ENCODE measurements at places on chromosomes 13 and 19.

- DNase-seq = no peak
These were observed 671.5 kb upstream of the PCDH20 start for GRCh38 chr13:62087124-62087523.

GRCh38 chr19:55777528-55777927 lies 8.6 kb downstream of the RFPL4AL1 start:
- DNase-seq = peak; percentile 13

GRCh38 chr13:65600702-65601101 lies 1629.4 kb downstream of the PCDH9 start:
- no peak for DNase-seq

DNA sequence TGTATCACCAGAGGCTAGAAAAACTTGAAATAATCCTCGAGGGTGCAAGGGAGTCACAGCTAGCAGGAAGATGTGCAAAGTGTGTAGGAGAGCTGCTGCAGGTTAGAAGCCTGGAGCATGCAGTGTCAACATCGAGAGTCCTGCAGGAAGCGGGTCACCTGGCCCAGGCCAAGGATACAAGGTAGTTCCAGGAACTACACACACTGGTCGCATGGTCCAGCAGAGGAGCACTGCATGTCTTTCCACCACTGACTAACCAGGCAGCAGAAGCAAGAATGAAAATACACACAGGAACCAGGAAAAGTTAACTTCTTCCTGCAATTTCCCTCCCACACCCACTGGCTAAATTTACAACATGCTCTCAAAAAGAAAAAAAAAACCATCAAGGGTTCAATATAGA lies 36.0 kb upstream of the MIR17HG start:
- DNase-seq = no peak

DNA sequence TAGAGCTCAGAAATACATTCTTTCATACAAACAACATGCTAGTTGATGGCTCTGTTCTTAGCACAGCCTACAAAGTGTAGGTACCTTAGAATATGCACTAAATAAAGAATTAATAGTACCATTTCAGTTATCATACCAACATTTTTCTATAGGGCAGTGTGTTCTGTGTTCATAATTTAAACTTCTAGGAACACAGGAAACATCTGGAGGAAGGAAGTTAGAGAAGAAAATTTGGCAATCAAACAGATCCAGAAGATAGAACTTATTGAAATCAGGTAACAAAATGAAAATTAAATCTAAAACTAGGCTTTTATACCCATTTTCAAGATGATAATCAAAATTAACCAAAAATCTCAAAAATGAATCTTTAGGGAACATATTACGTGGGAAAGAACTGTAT lies 527.5 kb downstream of the DCT start:
- DNase-seq = no peak

DNA sequence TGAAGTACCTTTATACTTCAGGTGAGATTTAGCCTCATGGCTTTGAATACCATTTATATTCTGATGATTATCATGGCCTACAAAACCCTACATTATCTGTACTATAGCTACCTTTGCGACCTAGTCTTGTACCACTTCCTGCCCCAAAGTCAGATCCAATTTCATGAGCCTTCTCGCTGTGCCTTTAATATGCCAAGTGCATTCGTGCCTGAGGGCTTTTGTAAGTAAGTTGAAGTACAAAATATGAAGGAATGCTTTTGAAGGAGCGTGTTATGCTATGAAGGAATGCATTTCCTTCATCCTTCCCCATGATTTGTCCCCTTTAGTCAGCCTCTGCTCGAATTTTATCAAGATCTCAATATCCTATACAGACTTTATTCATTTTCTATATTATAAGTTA lies 9.2 kb upstream of the RASL11A start:
- DNase-seq = no peak

DNA sequence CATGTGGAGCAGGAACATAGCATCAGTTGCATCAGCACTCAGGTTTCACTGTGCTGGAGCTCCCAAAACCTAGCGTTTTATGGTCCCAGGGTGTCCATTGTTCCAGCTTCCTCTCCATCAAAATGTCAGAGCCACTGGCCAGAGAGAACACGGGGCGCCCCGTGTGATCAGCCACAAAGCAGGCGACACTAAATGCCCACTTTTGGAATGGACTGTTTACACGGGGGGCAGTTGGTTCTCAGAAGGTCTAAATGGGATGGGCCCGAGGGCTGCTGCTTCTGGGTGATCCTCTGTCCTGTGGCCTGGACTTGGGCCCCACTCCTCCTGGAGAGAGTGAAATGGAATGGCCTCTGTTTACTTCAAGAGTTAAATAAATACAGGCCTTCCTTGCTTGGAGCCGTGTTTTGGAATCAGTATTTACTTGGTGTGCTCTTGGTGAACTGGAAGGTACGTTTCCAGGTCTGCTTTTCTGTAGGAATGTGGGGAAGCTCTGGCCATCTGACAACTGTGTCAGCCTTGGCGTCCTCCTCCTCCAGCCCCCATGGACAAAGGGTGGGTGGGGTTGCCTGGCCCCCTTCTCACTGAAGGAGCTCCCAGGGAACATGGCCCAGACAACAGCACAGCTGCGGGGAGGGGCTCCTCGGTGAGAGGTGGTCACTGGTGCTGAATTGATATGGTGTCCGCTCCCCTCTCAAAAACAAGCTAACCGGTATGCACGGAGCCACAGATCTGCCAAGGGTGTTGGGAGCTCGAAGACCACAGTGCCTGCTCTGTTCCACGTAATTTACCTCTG lies 16.1 kb upstream of the MCF2L start:
- DNase-seq = no peak

DNA sequence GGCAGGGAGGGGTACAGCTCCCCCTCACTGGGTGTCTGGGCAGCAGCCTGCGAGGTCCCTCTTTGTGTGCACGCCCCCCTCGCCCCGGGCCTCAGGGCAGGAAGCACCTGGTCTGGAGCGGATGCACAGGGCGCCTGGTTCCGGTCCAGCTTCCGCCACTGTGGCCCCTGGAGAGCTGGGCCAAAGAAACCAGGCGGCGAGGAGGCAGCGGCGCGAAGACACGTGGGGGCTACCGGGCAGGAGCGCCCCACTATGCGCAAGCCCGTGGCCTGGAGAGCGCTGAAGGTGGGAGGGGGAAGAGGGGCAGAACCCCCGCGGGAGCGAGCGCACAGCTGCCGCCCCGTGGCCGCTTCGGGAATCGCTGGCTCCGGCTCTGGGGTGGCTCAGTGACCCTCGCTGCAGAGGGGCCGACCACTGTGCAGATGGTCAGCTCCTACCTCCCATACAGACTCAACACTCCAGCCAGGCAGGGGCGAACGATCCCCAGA lies 1.7 kb upstream of the LYL1 start:
- peak; percentile 82 for DNase-seq

GRCh38 chr13:110546926-110547325 lies 14.6 kb downstream of the RAB20 start:
- no peak for DNase-seq

GRCh38 chr19:38769635-38770211 lies 3.6 kb downstream of the LGALS7 start:
- peak; percentile 92 for DNase-seq

GRCh38 chr19:40742477-40742876 lies 7.8 kb downstream of the ACTMAP start:
- DNase-seq = no peak

DNA sequence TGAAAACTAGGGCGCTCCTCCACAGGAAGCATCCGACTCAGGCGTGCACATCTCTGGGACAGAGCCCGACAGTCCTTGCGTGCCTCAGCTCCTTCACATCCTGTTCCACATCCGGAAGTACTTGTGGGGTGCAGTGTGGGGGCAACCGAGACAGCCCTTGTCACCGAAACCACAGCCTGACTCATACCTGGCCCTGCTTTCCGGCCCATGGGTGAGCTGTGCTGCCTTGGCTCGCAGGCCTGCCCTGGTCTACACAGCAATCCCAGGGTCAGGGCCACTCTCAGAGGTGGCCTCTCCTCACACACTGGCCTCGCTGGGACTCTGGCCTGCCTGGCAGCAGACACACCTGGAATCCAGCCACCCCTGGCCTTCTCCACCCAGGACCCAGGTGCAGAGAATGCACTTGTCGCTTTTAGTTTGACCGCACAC lies 100.4 kb downstream of the STK24 start:
- no peak for DNase-seq

DNA sequence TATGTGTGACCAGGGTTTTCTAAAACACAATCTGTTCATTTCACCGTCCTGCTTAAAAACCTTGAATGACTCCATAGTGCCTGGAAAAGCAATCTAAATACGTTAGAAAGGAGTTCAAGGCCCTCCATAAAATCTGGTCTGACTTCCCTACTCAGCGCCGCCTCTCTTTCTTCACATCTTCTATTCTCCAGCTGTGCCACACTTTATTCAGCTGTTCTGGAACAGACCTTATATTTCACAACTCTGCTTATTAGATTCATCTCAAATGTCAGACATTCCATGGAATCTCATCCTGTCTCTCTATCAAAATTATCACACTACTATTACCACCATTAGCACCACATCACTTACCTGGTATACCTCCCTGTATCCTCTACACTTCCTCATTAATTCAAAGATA lies 19.8 kb upstream of the SPART start:
- no peak for DNase-seq

DNA sequence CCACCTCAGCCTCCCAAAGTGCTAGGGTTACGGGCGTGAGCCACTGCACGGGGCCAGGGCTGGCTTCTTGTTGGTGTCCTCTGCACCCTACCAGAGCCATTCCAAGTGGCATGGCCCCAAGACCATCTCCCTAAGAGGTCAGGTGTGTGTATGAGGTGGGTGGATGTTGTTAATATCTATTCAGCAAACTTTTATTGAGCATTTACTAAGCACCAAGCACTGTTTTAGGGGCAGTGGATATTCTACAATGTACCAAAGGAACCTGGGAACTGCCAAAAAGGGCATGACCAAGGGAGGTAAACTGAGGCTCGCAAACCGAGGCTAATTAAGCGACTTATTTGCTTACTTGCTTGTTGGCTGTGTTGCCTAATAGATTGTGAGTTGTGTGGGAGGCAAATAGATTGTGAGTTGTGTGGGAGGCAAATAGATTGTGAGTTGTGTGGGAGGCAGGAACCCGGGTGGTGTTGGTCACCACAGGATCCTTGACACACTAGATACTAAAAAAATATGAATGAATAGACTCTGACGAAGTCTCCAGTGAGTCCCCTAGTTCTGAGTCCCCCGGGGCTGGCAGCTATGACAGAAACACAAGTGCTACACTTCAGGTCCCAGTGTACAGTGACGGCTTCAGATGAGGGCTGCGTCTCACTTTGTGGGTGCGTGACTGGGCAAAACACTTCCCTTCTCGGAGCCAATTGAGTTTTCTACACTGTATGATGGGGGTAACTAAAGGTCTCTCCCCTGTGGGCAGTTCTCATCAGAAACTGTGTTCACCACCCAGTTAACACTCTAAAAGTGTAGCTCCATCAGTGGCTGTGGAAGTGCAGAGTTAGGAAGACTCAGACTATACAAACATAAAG lies 5.0 kb upstream of the BICRA start:
- no peak for DNase-seq

DNA sequence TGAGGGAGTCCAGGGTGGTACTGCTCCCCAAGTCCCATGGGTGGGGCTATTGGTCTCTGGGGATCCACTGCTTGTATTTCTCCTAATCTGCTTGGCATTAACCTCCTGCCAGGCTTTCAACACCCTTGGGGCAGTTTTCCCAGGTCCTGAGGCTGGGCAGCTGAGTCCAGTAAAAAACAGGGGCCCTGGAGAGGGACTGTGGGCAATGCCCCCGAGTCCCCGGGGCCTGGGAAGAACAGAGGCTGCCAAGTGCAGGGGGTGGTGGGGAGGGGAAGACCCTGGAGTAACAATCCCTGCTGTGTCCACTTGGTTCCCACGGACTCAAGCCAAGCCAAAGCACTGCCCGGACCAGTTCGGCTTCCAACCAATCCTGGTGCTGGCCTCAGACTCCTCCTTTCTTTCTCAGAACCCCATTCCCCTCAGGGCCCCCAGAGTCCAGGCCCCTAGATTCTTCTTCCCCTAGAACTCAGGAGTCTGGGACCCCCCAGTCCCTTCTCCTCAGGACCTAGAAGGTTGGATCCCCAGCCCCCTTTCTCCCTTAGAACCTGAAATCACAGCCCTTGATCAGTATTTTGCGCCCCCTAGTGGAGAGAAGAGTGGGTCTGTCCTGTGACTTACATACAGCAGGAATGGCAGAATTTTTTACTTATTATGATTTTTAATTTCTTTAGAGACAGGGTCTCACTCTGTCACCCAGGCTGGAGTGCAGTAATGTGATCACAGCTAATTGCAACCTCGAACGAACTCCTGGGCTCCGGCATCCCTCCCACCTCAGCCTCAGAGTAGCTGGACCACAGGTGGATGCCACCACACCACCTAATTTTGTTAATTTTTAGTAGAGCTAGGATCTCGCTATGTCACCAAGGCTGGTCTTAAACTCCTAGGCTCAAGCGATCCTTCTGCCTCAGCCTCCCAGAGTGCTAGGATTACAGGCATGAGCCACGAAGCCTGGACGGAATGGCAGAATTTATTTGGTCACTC lies 3.7 kb upstream of the CLPTM1 start:
- DNase-seq = peak; percentile 57

GRCh38 chr19:49106648-49107135 lies 7.5 kb upstream of the LIN7B start:
- DNase-seq = peak; percentile 83

- DNase-seq = no peak
These were observed 56.8 kb upstream of the GTF3A start for GRCh38 chr13:27367570-27367969.

DNA sequence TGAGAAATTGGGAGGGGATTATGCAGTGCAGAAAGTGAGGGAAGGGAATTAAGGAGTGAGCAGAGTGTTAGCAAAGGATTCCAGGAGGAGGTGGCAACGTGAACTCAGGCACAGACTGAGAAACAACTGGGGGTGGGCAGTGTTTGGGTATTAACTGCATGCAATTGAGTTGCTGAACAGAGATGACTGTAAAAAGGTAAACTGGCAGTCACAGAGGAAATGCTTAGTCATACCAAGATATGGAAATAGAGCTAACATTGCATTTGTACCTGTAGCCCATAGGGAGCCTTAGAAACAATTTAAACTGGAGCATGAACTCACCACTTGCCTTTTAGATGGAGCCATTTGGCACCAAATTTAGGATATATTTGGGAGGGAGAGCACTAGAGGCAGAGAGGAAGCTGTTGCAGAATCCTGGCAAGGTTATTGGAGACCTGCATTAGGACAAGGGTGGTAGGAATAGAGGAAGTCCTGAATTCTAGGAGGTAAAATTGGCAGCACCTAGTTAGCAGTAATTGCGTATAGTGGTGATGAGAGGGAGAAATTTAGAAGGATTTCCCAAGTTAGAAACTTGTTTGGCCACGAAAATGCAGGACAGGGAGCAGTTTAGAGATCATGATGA lies 100.6 kb upstream of the FRY start:
- DNase-seq = no peak

GRCh38 chr19:13079542-13079986 lies 23.1 kb downstream of the LYL1 start:
- DNase-seq = no peak

- no peak for DNase-seq
These were observed 27.5 kb upstream of the ANKRD10 start for GRCh38 chr13:110942248-110942981.

DNA sequence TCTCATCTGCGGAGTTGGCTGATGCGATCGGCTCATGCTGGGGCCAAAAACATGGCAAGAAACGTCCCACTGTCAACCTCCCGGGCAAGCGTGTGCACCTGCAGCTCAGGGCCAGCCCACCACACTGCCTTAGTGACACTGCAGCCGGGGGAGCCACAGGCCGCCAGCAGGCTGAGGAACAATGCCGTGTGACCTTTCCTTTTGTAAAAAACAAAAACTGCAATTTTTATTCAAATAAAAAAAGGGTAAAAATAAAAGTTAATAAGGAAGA lies 18.8 kb upstream of the TMEM255B start:
- no peak for DNase-seq

Measured in WTC11 (cell line).